A549 treated with DMSO at 1 μM for 4 hours (cell line): ENCODE measurements at places on chromosomes 4 and X. TPM values are rescaled to one million over a fixed set of nuclear protein-coding genes. Genes with fewer than 3 reads are reported as not detected.

The TENT5D gene
- not detected in 5 replicates for total RNA-seq

The FAM149A gene
- total RNA-seq: 1.4 to 2.0 TPM (median 1.6 TPM) in 5 replicates

The F8 gene
- 3.8 to 5.5 TPM (median 4.3 TPM) in 5 replicates for total RNA-seq

The MTMR8 gene
- 0.45 to 0.92 TPM (median 0.50 TPM) in 5 replicates for total RNA-seq

The IBSP gene
- not detected in 5 replicates for total RNA-seq

The ETDB gene
- total RNA-seq: not detected in 5 replicates

The ZNF157 gene
- total RNA-seq: 0.03 TPM in 1 of 5 replicates, not detected in the others

The AMTN gene
- total RNA-seq: 0.09 to 0.22 TPM in 2 of 5 replicates, not detected in the others

The DUSP21 gene
- total RNA-seq: not detected in 5 replicates

The SRPX gene
- 4.4 to 6.9 TPM (median 6.4 TPM) in 5 replicates for total RNA-seq

The NMU gene
- 0.31 to 0.60 TPM (median 0.56 TPM) in 5 replicates for total RNA-seq

The KDR gene
- 0.01 to 0.02 TPM in 2 of 5 replicates, not detected in the others for total RNA-seq

The NDUFC1 gene
- 70.3 to 78.8 TPM (median 73.3 TPM) in 5 replicates for total RNA-seq

The INTS6L gene
- total RNA-seq: 0.08 to 0.46 TPM (median 0.17 TPM) in 5 replicates

The ETNPPL gene
- total RNA-seq: 0.07 TPM in 1 of 5 replicates, not detected in the others

The BST1 gene
- 17.6 to 21.6 TPM (median 18.5 TPM) in 5 replicates for total RNA-seq

The TECRL gene
- total RNA-seq: not detected in 5 replicates

The CYLC1 gene
- not detected in 5 replicates for total RNA-seq

The ESX1 gene
- 0.05 to 0.17 TPM (median 0.10 TPM) in 4 of 5 replicates, not detected in the other for total RNA-seq

The ITGB1BP2 gene
- 0.81 to 1.2 TPM (median 1.1 TPM) in 5 replicates for total RNA-seq

The TRO gene
- 0.47 to 0.88 TPM (median 0.64 TPM) in 5 replicates for total RNA-seq

The HDAC6 gene
- total RNA-seq: 25.5 to 31.5 TPM (median 30.2 TPM) in 5 replicates

The CPXCR1 gene
- not detected in 5 replicates for total RNA-seq

The COX7B2 gene
- not detected in 5 replicates for total RNA-seq

The SMIM43 gene
- 0.19 to 0.45 TPM (median 0.34 TPM) in 5 replicates for total RNA-seq

The IL15 gene
- 8.3 to 12.8 TPM (median 9.8 TPM) in 5 replicates for total RNA-seq

The ZFP42 gene
- 0.03 TPM in 1 of 5 replicates, not detected in the others for total RNA-seq

The TENM3 gene
- total RNA-seq: 0.92 to 2.4 TPM (median 1.6 TPM) in 5 replicates
